NCI-H187 (cell line): ENCODE measurements at places on chromosomes 11 and 22.

DNA sequence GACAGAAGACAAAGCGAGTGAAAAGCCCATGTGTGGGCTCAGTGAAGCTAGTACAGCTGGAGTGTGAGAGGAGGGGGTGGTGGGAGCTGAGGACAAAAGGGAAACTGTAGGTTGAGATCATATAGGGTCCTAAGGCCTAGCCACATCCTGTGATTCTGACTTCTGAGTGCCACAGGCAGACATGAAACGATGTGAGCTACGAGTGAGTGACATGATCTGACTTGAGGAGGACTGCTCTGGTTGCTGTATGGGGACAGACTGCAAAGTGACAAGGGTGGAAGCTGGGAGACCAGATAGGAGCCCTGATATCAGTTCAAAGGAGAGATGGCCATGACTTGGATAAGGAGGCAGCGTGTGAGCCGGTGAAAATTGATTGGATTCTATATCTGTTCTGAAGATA is 85.4 kb downstream of the MICAL2 start:
- no peak for DNase-seq

DNA sequence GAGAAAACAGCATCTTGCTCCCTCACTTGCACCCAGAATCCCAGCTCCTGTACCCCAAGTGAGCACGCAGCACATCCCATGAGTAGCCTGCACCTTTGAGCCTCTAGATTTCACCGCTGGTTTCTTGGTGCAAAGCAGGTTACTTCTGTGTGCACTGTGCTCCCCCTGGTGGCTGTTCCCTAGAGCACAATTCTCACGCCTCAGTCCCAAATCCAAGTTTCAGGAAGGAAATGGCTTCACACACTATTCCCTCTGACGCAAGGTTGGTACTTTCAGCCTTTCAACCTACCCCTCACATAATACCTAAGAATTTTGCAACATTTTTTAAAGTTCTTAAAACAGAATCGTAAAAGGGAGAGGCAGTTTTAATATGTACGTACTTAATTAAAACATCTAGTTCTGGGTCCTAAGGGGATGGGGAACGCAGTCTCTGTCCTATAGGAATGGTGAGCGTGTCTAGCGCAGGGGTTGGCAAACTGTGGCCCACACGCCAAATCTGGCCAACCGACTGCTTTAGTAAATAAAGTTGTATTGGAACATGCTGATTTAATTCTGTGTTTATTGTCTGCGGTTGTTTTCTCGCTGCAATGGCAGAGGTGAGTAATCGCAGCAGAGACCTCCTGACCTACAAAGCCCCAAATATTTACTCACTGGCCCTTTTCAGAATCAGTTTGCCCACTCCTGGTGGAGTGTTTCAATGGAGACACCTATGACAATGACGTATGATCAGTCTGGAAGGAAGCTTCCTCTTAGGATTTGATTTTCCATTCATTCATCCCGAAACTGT is 27.5 kb downstream of the DHCR7 start:
- DNase-seq: peak; percentile 13

- DNase-seq: no peak
Measured at GRCh38 chr11:47241841-47242301, 6.7 kb downstream of the ACP2 start.

GRCh38 chr11:110763249-110764011 is 51.2 kb upstream of the ARHGAP20 start:
- no peak for DNase-seq

GRCh38 chr11:103716363-103716762 is 320.1 kb upstream of the DDI1 start:
- no peak for DNase-seq

- DNase-seq: no peak
Measured at GRCh38 chr11:121095561-121095960, 5.5 kb upstream of the TECTA start.

DNA sequence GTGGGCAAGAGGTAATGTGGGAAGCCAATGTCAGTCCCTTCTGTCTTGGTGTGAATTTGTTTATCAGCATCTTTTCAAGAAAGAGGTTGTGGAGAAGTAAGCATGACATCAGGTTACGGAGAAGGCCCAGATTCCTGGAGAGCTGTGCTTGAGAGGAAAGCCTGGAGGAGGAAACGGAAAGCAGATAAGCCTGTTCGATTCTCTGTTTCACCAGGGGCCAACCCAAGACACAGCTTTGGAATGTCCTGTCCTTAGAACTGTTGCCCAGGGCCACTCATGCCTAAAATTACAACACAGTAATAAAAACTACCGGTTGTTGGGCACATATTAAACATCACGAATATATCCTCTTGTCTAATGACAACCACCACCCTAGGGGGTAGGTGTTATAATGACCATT is 148.5 kb downstream of the NAV2 start:
- DNase-seq: no peak

- DNase-seq: no peak
Measured at GRCh38 chr11:134244593-134244992, 8.6 kb downstream of the THYN1 start.

DNA sequence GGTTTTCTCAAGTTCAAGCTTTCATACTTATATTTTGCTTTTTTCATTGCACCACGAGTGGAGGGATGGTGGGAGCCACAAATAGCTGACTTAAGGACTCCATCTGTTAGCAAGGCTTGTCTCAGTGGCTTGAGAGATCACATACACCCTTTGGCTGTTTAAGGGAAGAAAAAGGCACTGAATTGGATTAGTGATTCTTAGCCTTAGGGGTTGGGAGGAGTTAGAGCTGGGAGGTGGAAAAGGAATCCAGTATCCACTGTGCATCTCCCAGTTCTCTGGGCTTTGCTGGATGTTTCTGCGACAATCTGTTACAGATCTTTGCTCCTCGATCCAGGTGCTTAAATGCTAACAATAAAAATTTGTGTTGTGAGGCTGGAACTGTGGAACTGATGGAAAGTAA is 593.6 kb downstream of the CNTN5 start:
- DNase-seq: no peak

DNA sequence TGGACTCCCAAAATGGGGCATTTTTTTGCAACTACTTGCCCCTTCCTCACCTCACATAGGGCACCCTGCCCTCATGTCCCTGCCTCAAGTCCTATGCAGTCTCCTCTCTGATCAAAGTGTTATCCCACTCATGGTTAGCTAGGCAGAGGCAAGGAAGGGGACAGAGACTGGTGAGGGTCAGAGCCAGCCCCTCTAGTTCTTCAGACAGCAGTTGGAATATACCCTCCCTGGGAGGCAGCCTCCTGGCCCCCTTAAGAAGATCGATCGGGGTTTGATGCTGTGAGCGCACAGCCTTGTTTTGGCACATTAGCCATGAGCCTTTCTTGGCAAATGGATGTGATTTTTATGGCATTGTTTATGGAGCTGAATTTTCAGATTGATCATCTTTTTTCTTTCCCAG is 436.9 kb downstream of the BUD13 start:
- no peak for DNase-seq

- no peak for DNase-seq
Measured at GRCh38 chr11:106943089-106943488, 75.2 kb downstream of the GUCY1A2 start.

DNA sequence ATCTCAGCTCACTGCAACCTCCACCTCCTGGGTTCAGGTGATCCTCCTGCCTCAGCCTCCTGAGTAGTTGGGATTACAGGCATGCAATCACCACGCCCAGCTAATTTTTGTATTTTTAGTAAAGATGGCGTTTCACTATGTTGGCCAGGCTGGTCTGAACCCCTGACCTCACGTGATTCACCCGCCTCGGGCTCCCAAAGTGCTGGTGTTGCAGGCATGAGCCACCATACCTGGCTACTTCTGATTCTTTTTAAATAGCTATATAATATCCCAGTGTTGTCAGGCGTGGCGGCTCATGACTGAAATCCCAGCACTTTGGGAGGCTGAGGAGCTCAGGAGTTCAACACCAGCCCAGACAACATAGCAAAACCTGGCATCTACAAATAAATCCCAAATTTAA is 20.7 kb downstream of the TMEM41B start:
- DNase-seq: no peak

GRCh38 chr11:42974510-42975179 is 337.2 kb upstream of the API5 start:
- DNase-seq: peak; percentile 69

- DNase-seq: no peak
Measured at GRCh38 chr22:17954200-17954859, 70.0 kb downstream of the MICAL3 start.

DNA sequence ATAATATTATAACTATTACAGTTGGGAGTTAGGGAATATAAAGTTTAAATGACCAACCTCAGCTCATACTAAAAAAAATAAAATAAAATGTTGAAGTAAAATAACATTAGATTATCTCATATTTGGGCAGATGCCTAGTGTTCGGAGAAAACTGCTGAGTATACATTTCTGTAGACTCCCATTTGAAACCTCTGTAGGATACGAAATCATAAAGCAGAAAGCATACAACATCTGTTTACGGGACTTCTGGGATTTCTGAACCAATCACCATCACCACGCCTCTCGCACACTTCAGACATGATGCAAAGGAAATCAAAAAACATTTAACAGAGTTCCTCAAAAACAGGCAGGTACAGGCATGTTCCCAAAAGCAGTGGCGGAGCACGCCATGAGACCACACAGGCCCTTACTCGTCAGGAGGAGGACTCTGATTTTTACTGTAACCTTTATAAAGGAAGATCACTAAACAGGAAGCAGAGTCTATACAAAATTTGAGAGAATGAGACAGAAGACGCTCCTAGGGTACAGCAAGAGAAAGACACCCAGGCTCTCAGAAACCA is 8.6 kb downstream of the ZNF195 start:
- DNase-seq: no peak

GRCh38 chr11:117945047-117945810 is 16.0 kb upstream of the TMPRSS13 start:
- no peak for DNase-seq

DNA sequence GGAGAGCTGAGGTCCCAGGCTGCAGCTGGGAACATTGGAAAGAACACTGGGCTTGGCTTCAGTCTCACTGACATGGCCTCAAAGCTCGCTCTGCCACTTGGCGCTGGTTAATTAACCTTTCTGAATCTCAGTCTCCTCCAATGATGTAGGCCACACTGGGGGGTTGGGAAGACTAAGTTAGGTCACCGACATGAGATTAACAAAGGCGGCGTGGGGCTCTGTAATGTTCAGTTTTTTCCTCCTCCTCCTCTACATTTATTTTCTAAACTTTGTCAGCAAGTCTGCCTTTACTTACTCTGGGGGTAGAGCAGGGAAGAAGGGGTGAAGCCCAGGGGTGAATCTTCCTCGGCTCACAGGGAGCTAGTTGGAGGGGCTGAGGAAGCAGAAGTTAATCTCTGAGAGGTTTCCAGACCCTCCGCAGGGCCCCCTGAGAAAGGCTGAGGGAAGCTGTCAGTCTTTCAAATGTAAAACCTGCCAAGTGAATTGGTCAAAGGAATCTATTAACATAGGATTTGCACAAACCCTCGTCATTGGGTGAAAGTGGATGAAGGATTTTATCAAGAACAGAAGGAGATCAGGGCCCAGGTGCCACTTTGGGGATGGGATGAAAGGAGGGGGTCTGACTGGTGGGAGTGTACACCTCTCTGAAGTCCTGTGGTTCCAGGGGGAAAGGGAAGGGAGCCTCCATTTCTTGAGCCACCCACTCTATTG is 32.1 kb upstream of the TENM4 start:
- no peak for DNase-seq

GRCh38 chr11:77517226-77517625 is 43.3 kb upstream of the PAK1 start:
- no peak for DNase-seq

DNA sequence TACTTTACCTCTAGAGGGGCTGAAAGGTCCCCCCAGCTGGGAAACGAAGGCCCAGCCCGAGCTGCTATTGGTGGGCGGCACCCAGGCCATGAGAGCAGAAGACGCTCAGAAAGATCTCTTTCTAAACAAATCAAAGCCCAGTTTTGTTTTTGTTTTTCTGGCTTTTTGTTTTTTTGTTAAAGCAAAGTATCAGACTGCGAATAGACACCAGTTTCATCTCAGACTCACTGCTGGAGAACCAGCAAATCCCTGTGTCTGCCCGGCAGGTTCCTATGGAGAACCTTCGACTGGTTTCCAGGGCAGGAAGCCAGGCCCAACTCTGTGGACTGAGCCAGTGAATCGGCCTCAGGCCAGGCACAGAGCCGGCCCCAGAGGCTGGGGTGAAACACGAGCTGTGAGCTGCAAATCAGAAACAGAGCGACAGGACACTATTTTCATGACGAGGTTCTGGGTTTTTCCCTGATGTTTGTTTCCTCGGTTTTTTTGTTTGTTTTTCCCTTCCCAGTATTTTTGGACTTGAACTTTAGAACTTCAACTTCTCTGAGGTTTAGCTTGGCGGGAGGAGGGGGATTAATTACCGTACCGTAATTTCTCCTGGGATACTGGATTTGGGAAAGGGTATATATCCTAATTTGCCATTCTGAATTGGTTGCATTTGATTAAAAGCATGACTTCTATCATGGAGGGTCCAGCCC is 16.0 kb upstream of the B4GALNT4 start:
- no peak for DNase-seq

DNA sequence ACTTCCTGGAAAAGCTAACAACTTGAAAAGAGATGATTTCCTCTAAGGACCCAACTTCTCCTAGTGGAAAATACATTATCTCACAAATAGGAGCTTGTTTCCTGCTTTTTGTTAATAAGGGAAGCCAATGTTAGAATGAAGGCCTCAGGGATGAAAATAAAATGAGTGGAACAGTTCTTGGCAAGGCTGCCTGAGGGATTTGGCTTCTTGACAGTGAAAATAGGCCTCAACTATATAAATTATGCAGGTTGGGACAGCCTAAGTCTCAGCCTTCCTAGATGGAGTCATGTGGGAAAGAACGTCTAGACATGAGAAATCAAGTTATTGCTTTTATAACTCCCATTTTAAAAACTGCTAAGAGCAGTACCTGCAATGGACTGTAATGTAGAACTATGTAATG is 92.8 kb upstream of the FIBIN start:
- no peak for DNase-seq
